Iris pigment epithelial cell (primary cell): ENCODE measurements at places on chromosomes 16 and 17.

DNA sequence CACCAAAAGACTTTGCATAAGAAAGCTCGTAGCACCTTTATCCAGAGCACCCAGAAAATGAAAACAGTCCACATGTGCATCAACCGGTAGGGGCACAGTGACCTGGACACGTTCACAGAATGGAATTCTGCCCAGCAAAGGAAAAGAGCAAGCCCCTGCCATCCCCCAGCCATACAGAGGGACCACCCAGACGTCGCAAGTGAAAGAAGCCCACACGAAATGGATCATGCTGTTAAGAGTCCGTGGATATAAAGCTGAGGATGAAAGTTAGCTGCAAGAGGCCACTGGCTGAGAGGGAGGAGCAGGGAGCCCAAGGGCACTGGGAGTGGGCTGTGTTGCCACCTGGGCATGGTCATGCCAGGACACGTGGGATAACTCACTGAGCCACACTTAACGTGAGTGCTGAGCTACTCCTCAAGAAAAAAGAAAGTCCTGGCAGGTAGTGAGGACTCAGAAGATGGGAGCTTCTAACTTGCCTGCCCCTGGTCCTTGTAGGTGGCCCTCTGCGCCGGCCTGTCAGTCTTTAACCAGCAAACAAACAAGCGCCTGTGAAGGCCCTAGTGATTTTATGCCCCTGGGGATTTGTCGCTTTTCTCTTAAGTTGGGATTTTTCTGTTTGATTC is 190.7 kb downstream of the C16orf95 start:
- DNase-seq: no peak

GRCh38 chr16:12160249-12160648 is 183.7 kb downstream of the SNX29 start:
- peak; percentile 28 for DNase-seq

GRCh38 chr16:23786964-23787561 is 32.2 kb downstream of the CHP2 start:
- DNase-seq: no peak

DNA sequence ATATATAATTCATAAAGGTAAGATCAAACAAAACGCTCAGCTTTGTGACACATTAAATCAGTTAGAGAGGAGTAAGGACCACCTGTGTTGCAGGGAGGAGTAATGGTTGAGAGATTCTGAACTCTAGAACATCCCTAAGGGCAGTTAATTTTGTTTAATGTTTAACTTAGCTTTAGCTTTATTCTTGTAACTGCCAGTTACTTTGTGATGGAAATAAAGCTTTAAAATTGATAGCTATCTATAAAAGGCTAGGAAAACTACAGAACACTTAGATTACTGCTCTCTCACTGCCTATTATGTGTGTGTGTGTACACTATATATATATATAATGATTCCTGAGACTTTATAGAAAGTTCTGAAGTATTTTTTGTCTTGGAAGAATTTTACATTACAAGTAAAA is 37.8 kb downstream of the PTRH2 start:
- DNase-seq: no peak

GRCh38 chr17:27808628-27809027 is 8.3 kb upstream of the NOS2 start:
- DNase-seq: no peak

- no peak for DNase-seq
These were observed 541.1 kb downstream of the KCNJ18 start for GRCh38 chr17:22233382-22233781.

DNA sequence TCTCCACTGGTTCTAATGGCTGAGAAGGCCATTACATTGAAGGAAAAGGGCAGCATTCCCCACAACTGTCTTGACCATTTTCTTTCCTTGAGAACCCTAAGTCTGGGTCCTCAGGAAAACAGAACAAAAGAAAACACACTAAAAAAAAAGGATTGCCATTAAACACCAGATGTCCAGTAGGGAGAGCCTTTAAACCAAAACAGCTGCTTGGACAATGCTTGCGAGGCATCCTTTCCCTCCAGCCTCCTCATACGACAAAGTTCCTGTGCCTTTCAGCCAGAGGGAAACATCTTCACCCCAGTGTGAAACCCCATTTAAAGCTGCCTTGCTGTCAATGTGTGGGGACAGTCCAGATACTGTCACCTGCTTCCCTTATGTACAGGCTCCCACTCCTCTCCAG is 74.3 kb downstream of the MMD start:
- no peak for DNase-seq

DNA sequence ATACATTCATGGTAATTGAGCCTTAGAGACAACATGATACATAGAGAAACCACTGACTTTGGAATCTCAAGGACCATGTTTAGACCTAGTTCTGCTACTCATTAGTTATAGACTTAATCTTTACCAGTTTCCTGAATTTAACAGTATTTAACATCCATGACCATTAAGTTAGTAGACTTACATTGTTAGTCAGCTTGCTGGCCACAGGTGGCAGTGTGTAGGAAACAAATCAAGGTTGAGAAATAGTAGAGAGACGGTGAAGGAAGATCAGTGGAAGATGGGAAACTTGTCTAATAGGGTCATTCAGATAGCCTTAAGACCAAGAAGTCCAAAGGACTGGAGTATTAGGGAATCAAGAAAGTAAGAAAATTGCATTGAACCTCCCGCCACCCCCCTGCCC is 31.0 kb downstream of the OMG start:
- DNase-seq: peak; percentile 34

GRCh38 chr16:49977427-49977826 is 47.6 kb upstream of the CNEP1R1 start:
- no peak for DNase-seq

DNA sequence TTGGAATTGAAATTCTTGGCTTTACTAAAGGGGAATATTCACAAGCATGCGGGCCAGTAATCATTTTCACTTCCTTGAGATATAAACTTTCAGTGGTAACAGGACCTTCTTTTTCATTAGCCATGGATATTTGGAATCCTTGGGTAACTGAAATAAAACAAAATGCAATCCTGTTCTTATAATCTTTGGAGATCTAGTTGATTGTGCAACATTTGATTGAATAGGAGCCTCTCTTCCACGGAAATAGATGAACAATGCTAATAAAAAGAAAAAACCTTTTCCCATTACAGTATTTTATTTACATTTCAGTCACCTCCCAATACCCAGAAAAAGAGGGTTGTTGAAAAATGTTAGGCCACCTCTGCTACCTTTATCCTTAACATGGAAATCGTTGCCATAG is 225.6 kb downstream of the MAP2K6 start:
- no peak for DNase-seq
